ENCODE measurements at places on chromosomes 5 and 9.

DNA sequence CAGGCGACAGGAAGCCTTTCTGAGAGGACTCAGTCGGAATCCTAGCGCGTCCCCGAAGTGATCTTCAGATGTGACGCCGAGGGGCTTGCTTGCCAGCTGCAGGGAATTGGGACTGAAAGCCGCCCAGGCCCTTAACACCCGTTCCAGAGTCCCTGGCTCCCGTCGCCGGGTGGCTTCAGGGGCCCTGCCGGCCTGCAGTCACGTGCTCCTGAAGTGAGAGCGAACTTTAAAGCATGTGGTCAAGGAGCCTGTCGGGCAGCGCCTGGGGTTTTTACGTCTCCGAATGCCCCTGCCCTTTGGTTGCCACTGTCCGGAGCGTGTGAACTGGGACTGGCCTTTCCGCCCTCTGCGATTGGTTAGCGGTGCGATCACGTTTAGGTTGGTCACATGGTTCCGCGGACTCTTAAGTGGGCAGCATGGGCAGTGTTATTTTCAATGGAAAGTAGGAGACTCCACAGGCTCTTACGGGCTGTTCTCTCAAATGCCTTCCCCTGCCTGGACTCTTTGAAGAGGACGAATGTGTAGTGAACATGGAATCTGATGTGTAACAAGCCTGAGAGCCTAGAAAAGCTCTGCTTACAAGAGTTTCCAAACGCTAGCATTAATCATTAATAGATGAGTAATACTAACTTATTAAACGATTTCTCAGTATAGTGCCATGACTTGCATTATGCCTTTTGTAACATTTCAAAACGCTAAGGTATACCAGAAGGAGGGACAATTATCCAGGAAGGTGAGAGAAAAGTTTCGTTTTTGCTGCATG lies 1.9 kb downstream of the VLDLR start:
- peak; percentile 42 for DNase-seq

- DNase-seq = no peak
These were observed 509.8 kb downstream of the EBF1 start for GRCh38 chr5:158589939-158590338.

- peak; percentile 22 for DNase-seq
These were observed 598 bp upstream of the TMED7 start for GRCh38 chr5:115626445-115626823.

GRCh38 chr5:152084476-152084875 lies 159.8 kb upstream of the GLRA1 start:
- DNase-seq = no peak

- DNase-seq = no peak
These were observed 68.4 kb upstream of the GARNL3 start for GRCh38 chr9:127195976-127196825.

Data from left renal pelvis (tissue), 4 donors.